ENCODE measurements at places on chromosomes 5 and 9.

- DNase-seq = no peak
Measured at GRCh38 chr9:123318202-123318601, 37.8 kb upstream of the CRB2 start.

- no peak for DNase-seq
Measured at GRCh38 chr5:151257731-151258181, 4.8 kb downstream of the GM2A start.

- peak; percentile 55 for DNase-seq
Measured at GRCh38 chr9:21611891-21612290, 129.8 kb upstream of the IFNE start.

GRCh38 chr5:113491022-113491421, 2.8 kb upstream of the MCC start:
- no peak for DNase-seq

- DNase-seq = no peak
Measured at GRCh38 chr9:131843989-131844744, 104.3 kb upstream of the RAPGEF1 start.

GRCh38 chr5:5592541-5592940, 170.1 kb downstream of the ICE1 start:
- no peak for DNase-seq

GRCh38 chr5:181261320-181262049, 542 bp upstream of the TRIM52 start:
- DNase-seq = peak; percentile 77

GRCh38 chr5:131973089-131973712, 27.7 kb upstream of the MEIKIN start:
- DNase-seq = no peak

DNA sequence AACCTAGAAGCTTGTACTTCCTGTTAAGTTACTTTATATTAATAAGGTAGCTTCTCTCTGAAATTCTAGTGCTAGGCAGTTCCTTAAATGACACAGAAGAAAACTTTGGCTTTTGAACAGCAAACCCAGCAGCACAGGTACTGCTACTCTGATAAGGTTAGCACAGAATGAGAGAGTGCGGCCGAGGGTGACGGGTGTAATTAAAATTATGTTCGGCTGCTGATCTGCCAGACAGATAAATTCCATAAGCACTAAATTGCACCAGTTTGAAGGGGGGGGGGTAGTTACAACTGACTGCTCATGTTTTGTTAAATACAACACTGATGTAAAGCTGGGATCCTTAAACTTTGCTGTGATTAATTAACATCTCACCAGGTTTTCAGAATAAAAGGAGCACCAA, 475.1 kb downstream of the SPOCK1 start:
- no peak for DNase-seq

GRCh38 chr5:144144956-144145751, 25.3 kb downstream of the YIPF5 start:
- no peak for DNase-seq

DNA sequence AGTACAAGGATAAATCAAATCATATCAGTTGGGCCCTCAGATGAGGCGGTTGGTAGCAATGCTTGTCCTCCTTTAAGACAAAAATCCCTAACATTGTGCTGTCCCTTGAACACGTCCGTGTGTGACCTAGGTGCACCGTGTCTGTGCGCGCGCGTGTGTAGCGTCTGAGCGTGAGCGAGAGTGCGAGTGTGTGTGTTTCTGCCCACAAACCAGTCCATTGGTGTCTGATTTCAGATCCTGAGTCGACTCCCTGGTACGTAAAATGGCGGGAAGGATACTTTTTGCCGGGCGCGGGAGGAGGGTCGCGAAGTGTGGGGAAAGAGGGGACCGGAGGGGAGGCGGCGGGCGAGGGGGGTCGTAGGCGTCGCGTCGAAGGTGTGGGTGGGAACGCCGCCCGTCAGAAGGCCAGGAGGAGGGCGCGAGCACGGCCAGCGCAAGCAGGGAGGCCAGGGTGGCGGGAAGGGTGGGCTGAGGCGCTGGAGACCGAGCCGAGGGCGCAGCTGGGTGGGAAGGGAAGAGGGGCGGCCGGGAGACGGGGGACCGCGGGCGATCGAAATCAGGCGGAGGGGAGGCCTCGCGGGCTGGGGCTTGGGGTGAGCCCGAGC, 8.9 kb downstream of the OTP start:
- DNase-seq = no peak

DNA sequence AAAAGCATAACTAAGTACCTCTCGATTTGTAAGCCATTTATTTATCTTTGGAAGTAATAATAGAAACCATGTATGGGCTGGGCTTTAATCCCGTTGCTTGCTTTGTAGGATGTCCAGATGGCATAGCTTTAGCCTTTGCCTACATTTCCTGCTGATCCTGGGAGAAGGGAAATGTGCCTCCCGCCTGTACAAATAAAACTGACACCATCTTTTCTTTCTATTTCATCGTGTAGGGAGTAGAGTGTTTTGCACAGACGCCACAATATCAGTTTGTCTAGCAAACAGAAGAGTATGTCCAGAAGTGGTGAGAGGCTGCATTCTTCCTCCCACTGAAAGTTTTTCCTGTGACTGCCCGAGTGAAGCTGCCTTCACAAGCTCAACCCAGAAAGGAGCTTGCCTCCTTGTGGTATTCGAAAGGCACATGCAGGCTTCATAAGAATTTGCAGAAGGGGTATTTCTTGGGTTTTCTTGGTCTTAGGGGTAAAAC, 24.7 kb upstream of the TJP2 start:
- no peak for DNase-seq

DNA sequence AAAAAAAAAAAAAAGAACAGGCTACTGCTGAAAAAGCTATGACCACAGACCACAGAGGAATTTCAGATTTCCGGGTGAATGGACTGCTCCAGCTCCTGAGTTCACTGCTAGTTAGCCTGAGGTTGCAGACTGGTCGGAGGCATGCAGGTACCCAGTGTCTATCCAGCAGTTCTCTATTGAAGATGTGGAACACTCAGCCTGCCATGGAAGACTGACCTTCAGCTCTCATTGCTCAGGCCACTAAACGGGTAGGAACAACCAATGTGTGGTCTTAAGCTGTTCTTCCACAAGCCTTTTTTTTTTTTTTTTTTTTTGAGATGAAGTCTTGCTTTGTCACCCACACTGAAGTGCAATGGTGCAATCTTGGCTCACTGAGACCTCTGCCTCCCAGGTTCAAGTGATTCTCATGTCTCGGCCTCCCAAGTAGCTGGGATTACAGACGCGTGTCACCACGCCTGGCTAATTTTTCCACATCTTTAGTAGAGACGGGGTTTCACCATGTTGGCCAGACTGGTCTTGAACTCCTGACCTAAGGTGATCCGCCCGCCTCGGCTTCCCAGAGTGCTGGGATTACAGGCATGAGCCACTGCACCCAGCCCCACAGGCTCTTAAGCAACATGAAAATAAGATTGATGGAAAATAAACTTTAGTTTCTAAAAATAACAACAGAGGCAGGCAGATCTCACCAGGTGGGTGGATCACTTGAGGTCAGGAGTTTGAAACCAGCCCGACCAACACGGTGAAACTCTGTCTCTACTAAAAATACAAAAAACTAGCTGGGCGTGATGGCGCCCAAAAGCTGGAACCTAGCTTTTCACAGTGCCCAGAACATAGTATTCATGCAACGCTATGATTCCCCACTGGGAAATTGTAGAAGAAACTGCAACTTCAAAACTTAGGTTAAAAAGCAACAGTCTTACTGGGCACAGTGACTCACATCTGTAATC, 20.0 kb upstream of the NPM1 start:
- no peak for DNase-seq

DNA sequence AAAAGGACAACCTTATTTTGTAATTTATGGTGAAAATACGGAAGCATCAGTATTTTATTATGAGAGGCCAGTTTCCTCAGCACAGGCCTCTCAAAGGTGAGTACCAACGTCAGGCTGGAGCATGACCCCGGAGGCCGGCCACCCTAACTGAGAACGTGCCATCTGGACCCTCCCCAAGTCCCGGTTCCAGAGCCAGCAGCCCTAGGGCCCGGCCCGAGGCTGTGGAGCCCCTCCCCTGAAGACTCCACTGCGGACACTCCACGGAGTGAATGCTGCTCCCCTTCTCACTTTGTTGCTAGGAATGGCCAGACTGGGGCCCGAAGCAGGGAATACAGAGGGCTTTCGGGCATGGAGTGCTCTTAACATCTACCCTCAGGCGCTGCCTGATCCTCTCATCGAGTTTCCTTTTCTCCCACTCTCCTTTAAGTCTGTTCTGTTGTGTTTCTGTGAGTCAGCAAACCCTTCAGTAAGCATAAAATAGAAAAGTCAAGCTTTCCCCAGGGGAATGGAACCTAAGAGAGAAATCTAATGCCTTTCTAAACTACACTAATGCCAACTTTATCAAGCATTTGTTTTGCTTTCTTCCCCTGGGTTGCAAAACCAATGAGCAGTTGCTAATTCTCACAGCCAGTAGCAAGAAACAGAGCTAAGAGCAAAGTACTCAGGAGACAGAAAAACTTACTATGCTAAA, 4.5 kb downstream of the BRD9 start:
- no peak for DNase-seq

DNA sequence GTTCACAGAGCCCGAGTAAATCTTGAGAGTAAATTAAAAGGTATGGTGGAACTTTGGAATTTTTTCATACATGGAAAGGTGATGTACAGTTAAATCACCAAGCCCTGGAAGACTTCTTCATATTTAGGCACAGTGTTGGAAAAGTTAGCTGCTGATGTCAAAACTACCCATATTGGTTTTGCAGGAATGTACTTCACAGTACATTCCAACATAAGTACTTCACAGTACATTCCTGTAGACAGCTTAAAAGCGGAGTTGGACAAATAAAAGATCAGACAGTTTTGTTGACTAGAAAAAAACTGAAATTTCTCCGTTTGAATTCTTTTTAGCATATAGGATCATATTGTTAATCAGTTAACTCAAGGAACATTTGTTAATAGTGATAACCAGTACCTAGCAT, 1.8 kb downstream of the RANBP17 start:
- DNase-seq = no peak

GRCh38 chr5:111385970-111386831, 126.1 kb downstream of the STARD4 start:
- no peak for DNase-seq

GRCh38 chr9:98998441-98999151, 54.9 kb downstream of the COL15A1 start:
- peak; percentile 60 for DNase-seq

- DNase-seq = no peak
Measured at GRCh38 chr5:6266671-6267197, 111.6 kb downstream of the MED10 start.

DNA sequence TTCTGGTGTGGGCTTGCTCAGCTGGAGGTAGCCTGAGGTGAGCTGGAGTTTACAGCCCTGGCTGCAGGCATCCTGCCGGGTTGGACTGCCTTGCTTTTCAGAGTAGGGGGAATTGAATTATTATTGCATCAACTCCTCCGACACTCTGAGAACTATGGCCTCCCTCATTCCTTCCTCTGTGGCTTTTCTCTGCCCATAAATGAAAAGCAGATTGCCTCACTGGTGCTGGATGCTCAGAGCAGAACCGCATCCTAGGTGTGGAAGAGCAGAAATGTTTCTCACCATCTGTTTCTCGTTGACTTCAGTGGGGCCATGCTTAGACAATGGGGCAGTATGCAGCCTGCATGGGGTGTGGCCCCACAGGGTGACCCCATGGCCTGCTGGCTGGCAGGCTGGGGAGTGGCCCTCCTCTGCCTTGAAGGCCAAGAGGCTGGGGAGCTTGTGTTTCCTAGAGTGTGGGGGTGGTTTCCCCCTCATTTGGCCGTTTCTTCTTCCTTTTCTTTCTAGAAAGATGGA, 27.3 kb upstream of the TGFBI start:
- DNase-seq = no peak

DNA sequence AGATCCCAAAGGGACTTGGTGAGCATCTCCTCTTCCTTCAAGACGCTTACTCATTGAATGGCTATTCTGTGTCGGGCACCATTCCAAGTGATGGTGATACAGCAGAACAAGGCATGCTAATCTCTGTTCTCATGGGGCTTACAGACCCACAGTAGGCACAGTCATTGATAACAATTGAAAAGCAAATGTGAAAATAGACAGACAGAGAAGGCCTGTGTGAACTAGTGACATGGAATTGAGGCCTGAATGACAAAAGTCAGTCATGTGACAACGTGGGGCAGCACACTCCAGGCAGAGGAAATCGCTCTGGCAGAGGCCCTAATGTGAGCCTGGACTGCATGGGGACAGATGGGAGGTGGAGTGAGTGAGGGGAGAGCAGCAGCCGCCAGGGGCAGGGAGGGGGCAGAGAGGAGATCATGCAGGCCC, 70.7 kb upstream of the CPLX2 start:
- no peak for DNase-seq

GRCh38 chr5:179265514-179266290, 79.6 kb downstream of the ADAMTS2 start:
- no peak for DNase-seq

DNA sequence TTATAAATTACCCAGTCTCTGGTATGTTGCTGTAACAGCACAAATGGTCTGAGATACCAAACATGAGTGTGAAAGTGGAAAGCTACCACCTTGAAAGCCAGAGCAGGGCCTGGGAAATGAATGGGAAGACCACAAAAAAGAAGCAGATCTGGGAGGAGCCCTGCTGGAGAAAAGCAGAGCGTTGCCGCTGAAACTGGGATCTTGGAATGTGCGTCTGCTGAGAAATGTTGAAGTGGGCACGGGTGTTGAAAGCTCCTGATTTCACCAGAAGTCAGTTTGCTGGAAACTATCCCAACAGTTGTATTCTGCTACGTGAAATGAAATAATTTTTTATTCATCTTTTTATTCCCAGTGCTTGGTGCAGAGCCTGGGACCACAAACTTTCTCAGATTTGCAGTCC, 40.0 kb downstream of the NUDT12 start:
- DNase-seq = no peak

DNA sequence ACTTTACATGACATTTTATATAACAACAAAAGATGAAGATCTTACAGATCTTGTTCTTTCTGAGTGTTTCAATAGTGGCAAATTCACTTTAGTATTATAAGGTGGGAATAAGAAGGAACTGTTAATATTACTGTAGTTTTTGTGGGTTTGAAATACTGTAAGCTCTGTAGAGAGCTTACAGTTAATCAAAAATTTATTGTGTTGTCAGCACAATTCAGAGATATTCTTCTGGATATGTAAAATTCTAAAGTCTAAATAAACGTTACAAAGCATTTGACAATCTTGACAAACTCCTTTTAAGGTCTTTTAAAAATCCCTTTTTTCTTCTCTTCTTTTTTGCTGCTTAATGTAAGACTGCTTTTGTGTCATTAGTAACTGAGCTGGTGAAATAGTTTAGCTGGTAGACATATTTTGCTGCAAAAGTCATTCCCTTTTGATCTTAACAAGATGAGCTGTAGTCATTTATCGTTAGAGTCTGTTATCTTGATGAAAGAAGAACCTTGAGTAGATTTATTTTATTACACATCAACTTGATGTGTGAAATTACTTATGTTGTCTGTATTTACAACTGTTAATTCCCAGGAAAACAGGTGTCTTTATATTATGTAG, 186.0 kb downstream of the WDR70 start:
- DNase-seq = no peak

GRCh38 chr9:105855987-105856386, 161.6 kb downstream of the TMEM38B start:
- no peak for DNase-seq

- DNase-seq = no peak
Measured at GRCh38 chr5:79464695-79465332, 49.1 kb downstream of the HOMER1 start.

GRCh38 chr5:78611126-78611605, 37.4 kb downstream of the LHFPL2 start:
- no peak for DNase-seq
